ENCODE measurements at places on chromosomes 2 and 18.

GRCh38 chr2:173997269-173997668 is 32.1 kb upstream of the SP3 start:
- DNase-seq, result no peak

DNA sequence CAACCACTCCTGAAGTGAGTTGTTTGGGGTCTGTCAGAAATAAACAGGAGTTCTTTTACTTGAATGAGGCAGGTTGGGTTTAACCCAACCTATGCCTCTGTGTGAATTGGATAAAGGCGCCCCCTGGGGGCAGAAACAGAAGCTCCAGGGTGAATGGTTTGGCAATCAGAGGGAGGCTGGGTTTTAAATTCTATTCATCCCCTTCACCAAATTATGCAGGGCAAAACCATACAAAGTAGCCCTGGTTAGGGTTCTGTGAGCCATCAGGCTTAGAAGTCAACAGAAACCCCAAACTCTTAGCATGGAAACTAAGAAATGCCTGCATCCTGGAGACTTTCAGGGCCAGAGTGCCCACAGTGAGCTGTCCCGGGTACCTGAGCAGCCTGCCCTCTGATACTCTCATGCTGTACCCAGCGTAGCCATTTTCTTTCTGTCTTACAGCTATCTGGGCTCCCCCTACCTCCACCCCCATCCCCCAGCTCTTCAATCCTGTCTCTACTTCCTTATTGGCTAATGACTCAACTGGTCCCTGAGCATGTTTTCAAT is 241.5 kb downstream of the ICOS start:
- no peak for DNase-seq

DNA sequence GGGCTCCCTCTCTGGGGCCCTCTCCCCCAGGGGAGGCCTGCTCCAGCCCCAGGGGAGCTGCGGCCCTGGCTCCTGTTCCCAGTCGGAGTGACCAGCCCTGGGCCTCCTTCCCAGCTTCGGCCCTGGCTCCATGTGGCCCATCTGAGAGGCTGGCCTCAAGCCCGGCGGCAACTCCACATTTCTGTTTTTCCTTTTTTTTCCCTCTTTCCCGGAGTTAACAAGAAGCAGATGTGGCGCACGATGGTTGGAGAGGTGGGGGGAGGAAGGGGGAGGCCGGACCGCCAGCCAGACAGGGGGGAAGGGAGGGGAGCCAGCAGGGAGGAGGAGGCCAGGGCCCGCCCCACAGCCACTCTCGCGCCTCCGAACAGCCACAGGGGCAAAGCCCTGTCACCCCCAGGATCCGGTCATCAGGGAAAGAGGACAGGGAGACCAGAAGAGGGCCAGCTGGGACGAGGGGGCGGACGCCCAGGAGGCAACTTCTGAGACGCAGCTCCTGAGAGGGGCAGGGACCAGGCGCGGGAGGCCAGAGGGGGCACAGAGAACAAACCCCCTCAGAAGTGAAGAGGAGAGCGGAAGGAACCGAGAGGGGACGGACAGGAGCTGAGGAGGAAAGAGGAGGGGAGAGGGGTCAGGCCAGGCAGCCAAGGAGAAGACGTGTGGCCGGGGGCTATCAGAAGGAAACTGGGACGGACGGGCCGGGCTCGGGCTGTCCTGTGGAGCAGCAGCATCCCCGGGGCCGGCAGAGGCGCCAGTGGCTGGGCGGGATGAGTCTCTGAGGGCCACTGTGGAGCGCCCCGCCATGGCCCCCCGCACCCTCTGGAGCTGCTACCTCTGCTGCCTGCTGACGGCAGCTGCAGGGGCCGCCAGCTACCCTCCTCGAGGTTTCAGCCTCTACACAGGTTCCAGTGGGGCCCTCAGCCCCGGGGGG is at the start of gene EMILIN1:
Gene EMILIN1 (plus strand): TSS at position 349 of the 928 bp plus-strand sequence. CDS start 451 bp downstream, at position 800.
- peak; percentile 78 for DNase-seq

GRCh38 chr2:223459328-223459939 is 142.7 kb downstream of the SCG2 start:
- no peak for DNase-seq

DNA sequence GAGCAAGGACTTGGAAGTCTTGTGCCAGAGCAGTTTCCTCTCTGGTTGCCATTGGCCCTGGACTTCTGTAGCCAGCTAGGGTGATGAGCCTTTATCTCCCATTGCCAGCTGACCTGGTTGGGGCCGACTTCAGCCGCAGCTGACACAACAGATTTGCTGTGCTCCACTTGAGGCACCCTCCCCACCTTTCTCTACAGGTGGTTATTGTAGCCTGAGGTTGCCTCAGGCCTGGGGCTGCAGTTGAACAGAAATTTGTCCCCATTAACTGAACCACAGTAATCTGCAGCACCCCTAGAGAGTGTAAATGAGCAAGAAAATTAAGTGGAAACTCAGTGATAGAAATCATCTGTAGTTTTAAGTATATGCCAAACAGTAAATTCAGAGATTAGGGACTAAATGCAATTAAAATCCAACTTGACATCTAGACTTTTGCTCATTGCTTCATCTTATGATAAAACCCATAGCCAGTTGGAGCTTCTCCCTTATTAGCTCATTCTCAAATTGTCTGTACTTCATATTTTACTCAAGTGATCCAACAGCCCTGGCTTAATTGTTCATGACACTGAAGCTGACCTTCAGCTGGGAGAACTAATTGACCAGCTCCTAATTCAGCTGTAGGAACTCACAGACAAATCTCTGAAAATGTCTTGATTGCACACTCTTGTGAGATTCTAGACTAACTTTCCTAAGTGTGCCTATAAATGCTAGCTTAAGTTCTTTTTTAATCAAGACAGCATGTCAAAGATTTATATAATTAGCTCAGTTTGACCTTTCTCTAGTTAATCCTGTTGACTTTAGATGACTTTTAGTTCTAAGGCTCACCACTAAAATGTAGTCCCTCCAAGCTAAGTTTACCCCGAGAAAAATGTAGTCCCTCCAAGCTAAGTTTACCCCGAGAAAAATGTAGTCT is 48.9 kb downstream of the COPS8 start:
- DNase-seq, result no peak

GRCh38 chr2:201574766-201575165 is 68.5 kb downstream of the TMEM237 start:
- no peak for DNase-seq

GRCh38 chr18:44818668-44819403 is 138.1 kb downstream of the SETBP1 start:
- DNase-seq, result no peak

- no peak for DNase-seq
These were observed 119.4 kb downstream of the ARHGAP15 start for GRCh38 chr2:143248631-143249030.

DNA sequence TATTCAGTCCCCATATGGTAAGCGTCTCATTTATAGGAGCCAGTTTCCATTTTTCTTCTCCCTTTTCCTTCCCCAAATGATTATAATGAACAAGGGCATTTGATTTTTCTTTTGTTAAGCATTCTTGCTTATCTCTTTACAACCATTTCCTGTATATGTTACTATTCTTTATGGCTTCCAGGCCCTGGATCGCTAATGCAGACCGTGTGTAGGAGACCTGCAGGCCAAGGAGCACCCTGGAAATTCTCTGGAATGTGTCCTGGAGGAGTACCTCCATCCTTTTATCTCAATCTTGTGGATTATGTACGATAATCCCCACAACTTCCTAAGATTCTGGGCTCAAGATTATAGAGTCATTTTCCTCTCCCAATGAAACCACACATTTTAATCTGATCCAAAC is 439.6 kb upstream of the MMADHC start:
- no peak for DNase-seq

DNA sequence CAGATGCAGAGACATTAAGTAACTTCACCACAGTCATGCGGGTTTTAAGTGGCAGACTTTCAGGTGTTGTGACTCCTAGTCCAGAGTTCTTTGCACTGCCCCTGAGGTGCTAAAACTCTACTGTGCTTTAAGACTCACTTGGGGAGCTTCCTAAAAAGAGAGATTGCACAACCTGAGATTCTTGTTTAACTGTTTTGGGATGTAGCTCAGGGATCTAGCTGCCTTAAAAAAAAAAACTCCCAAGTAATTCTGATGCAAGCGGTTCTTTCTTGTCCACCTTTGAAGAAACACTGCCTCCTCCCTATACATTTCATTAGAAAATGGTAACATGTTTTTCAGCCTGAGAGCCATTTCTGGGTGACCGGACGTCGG is 13.0 kb downstream of the IL37 start:
- no peak for DNase-seq

DNA sequence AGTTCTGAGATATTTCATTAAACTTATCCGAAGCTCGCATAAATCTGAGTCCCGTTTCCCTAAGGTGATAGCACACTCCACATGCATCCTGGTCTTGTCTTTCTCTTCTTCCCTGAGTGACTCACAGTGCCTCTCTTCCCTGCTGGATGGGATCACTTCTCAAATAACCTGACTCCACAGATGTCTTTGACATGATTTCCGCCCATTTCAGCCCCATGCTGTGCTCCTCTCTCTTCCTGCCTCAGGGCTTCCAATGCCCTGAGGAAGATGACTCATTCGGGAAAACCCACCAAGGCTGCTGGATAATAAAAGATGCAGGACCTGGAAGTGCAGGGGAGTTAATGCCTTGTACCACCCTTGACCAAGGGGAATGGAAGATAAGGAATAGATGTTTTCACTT is 441.7 kb upstream of the SOX11 start:
- DNase-seq, result no peak

GRCh38 chr2:46545015-46545839 is 65.9 kb downstream of the TMEM247 start:
- DNase-seq, result no peak

DNA sequence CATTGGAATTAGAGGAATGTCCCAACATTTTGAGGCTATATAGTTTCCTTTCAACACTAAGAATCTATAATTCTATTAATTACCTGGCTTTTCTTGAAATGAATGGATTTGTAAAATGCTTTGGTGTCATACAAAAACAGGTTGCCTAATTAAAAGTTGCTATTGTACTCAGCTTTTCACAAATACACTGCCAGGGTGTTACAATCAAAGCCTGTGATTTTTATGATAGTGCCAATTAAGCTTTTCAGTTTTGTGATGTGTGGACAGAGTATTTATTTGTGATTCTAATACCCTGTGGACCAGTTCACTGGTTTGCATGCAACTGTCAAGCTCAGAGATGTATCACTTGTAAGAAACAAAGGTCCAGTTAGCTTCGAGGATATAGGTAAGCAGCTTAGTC is 71.8 kb downstream of the NAB1 start:
- DNase-seq, result no peak

GRCh38 chr2:203396667-203397066 is 68.5 kb downstream of the ABI2 start:
- no peak for DNase-seq

DNA sequence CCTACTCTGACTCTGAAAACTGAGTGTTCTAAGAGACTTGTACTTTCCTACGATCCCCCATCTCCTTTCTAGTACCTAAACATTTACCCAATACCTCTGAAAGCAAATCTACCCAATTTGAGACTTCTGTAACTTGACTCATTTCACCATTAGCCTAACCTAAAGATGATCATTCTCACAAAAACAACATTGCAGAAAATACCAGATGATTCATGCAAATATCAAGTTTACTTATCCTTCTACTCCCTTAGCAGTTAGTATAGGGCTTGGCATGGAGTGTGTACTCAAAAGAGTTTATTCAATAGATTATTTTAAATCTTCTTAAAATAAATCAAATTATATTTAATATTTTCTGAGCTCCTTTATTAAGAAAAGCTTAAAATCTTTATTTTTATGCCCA is 89.6 kb downstream of the NR4A2 start:
- DNase-seq, result no peak

DNA sequence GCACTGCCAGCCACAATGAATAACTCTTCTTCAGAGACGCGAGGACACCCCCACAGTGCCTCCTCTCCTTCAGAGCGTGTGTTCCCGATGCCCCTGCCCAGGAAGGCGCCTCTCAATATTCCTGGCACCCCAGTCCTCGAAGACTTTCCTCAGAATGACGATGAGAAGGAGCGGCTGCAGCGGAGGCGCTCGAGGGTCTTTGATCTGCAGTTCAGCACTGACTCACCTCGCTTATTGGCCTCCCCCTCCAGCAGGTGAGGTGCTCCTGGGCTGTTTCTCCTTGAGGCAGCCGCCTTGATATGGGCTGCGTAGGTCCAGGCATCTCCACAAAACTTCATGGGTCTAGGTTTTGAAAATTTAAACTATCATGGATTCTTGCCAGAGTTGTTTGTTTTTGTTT is 6.1 kb downstream of the NCAPH start:
- no peak for DNase-seq

DNA sequence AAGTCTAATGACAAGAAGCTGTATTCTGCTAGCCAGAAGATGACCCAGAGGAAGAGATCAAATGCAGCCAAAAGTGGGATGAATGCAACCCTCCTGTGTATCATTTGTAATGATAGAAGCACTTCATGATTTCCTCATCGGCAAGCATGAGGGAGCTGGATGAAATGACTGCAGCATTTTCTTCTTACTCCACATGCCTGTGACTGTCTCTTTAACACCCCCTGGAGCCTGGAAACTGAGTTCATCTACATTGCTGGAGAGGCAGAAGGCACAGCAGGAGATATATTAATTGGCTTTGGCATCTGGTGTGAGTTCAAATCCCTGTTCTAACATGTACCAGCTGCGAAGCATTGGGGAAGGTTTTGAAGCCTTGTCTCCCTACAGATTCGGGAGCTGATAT is 37.7 kb downstream of the ID2 start:
- no peak for DNase-seq

DNA sequence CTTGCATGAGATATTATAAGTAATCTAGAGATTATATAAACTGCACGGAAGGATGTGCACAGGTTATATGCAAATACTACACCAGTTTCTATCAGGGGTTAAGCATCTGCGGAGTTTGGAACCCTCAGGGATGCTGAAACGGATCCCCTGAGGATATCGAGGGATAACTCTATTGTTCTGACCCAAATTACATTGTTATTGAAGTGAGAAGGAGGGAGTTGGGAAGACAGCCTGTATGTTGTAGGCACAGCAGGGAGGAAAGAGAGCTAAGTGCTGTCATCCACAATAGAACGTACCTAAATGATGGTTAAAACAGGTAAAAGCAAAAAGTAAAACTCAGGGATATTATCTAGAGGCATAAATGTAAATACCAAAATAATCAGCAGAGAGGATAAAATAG is 44.6 kb upstream of the SMAD2 start:
- DNase-seq, result no peak

- no peak for DNase-seq
These were observed 53.1 kb downstream of the NTSR2 start for GRCh38 chr2:11616851-11617415.

DNA sequence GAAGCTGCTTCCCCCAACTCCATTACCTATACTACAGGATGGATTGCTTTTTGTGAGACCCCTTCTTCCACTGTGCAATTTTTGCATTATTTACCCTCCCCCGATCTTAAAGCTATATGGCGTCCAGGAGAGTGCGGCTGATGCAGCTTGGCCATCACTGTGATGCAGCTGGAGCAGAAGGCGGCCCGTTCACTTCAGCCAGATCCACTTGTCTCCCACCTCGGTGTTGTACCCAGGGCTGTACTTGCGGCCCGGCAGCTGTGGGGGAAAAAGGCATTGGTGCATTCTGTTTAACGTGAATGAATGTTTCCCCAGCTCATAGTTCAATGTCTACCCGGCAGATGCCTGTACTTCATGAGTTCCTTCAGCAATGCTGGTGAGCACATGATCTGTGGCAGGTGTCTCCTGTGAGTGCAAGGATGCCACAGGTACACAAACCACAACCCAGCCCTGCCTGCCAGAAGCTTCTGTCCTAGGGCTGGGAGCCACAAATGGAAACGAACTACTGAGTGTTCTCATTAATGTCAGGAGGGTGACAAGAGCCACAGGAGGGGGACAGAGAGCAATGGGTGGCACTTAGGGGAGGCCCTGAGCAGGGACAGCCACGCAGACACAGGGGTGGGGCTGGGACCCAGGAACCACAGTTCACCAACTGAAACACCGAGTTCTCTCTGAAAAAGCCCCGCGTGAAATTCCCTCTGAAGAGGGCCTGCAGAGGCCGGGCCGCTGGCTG is 64.0 kb downstream of the NDUFA10 start:
- no peak for DNase-seq

All from right kidney (tissue), 9 donors.